ENCODE measurements at places on chromosomes 12 and 14. TPM values are rescaled to one million over a fixed set of nuclear protein-coding genes. Genes with fewer than 3 reads are reported as not detected.
A peak's percentile ranks its signal among the peaks of the same experiment; 100 is the strongest.

- no peak for DNase-seq
These were observed 136.3 kb upstream of the PLEKHG7 start for GRCh38 chr12:92566448-92567019.

- no peak for DNase-seq
These were observed 454.0 kb upstream of the TBX3 start for GRCh38 chr12:115137812-115138521.

DNA sequence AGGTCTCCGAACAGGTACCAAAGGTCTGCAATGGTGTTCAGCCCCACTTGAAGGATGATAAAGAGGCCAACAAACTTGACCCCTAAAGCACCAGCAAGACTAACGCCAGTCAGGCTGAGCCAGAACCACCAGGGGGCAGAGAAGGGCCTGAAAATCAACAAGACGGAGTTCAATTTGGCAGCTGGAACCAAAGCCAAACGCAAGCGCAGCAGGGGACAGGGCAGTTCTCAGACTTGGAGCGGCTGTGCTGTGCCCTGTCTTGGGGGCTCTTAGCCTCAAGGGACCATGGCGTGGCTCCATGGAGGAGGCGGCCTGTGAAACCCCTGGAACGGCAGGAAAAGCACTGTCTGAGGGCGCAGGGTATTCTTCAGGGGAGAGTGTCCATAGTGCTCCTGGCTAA lies 19.6 kb downstream of the POMT2 start:
- peak; percentile 75 for DNase-seq

GRCh38 chr14:73744175-73744867 lies 30.1 kb upstream of the PNMA1 start:
- no peak for DNase-seq

DNA sequence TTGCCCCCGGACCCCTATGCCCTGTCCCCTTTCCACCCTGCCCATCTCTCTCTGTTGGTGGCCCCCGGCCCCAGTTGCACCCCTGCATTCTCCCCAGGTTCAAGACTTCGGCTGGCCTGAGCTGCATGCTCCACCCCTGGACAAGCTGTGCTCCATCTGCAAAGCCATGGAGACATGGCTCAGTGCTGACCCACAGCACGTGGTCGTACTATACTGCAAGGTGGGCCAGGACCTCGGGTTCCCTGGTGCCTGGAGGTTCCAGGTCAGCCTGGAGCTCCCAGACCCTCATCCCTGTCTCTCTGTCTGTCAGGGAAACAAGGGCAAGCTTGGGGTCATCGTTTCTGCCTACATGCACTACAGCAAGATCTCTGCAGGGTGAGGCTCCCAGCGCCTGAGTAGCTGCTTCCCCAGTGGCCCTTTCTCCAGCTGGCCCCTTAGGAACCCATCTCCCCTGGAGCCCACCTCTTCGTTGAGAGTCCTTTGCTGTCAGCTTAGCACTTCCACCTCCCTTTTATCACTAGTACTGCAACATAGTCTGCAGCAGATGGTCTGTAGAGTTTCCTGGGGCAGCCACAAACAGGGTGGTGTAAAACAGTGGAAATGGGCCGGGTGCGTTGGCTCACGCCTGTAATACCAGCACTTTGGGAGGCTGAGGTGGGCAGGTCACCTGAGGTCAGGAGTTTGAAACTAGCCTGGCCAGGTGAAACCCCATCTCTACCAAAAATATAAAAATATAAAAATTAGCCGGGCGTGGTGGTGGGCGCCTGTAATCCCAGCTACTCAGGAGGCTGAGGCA lies 5.8 kb downstream of the TNS2 start:
- no peak for DNase-seq

Gene BCL2L2
- total RNA-seq, result 21.2 TPM

Gene GPR135
- 9.1 TPM for total RNA-seq

Gene SARNP
- 140 TPM for total RNA-seq

Gene JAG2
- 6.3 TPM for total RNA-seq

All from NCI-H460 (cell line).